ENCODE measurements at places on chromosomes 1 and 21.

DNA sequence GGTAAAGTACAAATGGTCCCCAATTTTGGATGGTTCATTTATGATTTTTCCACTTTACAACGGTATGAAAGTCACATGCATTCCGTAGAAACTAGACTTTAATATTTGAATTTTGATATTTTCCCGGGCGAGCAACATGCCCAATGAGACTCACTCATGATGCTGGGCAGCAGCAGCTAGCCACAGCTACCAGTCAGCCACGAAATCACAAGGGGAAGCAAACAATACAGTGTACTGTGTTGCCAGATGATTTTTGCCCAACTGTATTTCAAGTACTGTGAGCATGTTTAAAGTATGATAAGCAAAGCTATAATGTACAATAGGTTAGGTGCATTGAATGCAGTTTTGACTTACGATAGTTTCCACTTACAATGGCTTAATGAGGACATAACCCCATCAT is 266.8 kb downstream of the VAV3 start:
- DNase-seq, result no peak

DNA sequence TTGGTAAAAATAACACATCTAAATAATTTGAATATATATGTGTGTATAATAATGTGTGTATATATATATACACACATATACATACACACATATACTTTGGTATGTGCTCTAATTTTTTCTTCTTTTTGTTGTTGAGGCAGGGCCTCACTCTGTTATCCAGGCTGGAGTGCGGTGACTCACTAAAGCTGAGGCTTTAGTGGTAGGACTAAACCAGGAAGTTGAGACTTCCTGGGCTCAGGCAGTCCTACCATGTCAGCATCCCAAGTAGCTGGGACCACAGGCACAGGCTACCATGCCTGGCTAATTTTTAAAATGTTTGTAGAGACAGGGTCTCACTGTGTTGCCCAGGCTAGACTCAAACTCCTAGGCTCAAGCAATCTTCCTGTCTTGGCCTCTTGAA is 46.7 kb upstream of the CXADR start:
- no peak for DNase-seq

DNA sequence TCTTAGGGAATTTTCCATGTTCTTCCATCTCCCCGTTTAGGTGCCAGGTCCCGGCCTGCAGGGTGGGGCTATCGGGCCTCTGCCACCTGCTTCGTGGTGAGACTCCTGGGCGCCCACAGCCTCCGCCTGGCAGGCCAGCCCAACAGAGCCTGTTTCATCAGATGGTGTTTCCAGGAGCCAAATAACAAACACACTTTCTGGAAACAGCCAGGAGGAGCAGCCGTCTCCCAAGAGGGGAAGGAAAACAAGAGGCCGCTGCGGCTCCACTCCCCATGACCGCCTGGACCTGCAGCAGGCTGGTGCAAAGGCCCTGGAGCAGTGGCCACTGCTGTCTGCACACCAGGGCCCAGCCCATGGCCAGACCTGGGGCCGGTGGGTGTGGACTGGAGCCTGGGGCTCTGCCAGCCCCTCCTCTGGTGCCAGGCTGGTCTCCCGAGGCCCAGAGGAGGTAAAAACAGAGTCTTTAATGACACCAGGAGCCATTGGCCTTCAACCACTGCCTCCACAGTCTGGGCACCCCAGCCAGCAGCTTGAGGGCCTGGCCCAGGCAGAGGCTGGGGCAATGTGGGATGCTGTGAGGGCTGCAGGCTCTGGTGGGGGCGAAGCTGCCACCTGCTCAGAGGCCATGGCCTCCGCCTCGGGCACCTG is 55.0 kb downstream of the SLX9 start:
- no peak for DNase-seq

GRCh38 chr21:26969971-26970725 is 3.3 kb upstream of the ADAMTS5 start:
- DNase-seq, result no peak

GRCh38 chr1:244450597-244451538 is 841 bp downstream of the ADSS2 start:
- DNase-seq, result peak; percentile 51

DNA sequence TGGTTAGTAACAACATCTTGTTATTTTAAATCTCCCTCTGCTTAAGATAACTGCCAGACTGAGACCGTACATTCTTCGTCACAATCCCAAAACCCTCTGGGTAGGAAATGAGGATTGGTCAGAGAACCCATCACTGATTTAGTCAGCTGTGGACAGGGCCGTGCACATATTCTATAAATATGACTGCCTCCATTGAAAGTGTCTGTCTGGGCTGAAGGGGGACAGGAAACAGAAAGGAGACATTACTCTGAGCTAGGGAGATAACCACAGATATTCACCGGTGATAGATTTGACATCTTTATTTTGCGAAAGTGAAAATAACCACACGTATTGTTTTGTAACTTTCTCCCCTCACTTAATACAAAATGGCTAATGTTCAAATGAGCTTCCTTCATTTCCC is 36.9 kb upstream of the ST6GALNAC5 start:
- no peak for DNase-seq

- DNase-seq, result no peak
Measured at GRCh38 chr1:155681776-155682175, 6.8 kb downstream of the YY1AP1 start.

DNA sequence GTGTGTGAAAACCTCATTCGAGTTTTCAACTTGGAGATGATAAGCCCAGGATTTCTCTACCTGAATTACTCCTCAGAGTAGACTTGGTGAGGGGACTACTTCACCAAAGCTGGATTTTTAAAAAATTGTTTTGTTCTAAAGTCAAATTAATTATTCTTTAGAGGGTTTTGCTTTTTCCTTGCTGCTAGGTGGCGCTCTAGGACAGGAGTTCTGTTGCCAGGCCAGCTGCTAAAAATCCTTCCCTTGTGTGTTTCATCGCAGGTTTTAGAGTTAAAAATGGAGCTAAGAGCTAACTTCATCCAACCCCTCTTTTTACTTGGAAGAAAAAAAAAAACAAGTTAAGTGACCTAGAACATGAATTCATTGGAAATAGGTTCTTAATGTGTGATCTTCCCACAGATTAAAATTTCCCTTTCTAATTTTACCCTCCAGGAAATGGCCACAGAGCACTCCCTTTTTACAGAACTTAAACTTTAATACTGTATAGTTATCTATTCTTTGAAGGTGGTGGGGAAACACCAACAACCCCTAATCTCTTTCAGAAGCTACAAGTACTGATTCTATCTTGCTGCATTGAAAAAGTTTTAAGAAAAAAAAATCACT is 36.7 kb upstream of the FAM163A start:
- DNase-seq, result peak; percentile 23

GRCh38 chr1:219427403-219427802 is 185.5 kb downstream of the ZC3H11B start:
- no peak for DNase-seq

DNA sequence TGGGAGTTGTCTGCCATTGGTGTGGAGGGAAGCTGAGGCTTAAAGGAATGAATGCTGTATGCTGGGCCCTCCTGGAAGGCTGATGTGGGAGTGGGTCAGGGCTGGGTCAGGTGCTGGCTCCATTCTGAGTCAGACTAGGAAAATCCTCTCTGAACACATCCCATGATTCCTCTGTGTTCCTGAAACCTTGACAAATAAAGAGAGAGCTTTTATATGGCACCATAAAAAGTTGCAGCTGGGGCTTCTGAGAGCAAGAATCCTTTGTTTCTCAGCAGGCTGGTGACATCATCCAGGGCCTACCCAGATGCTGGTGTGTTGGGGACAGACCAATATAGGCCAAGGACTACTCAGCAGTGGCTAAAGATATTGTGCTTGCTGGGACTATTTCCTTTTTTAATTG is 27.8 kb upstream of the NFASC start:
- DNase-seq, result no peak

DNA sequence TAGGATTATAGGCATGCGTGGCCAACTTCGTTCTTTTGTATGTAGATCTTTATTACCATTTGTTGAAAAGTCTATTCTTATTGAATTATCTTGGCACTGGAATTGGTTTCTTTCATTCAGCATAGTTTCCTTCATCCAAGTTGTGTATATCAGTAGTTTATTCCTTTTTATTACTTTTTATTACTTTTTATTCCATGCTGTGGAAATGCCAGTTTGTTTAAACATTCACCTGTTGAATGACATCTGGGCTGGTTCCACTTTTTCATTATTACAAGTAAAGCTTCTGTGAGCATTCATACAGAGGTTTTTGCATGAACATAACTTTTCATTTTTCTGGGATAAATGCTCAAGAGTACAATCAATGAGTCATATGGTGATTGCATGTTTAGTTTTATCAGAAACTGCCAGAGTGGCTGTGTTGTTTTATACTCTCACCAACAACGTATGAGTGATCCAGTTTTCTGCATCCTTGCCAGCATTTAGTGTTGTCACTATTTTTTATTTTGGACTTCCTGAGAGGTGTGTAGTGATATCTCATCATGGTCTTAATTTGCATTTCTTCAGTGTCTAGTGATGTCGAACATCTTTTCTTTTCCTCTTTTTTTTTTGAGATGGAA is 28.6 kb downstream of the PTPRU start:
- no peak for DNase-seq

- no peak for DNase-seq
Measured at GRCh38 chr1:77513839-77514763, 168.4 kb downstream of the ZZZ3 start.

DNA sequence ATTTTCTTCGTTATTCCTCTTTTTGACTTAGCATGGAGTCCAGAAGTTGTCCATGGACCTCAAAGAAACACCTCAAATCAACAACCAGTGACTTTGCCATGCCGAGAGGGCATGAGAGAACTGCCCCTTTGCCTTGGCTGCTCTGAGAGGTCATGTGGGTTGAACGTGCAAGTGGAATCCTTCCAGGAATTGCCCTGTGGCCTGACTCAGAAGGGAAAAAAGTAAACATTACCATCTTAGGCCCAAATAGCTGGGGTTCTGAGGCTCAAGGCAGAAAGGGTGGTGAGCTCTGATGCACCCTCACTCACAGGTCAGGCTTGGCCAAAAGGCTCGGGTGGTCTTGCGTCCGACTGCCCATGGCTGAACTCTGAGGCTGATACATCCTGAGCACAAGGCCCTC is 15.1 kb downstream of the STUM start:
- no peak for DNase-seq

DNA sequence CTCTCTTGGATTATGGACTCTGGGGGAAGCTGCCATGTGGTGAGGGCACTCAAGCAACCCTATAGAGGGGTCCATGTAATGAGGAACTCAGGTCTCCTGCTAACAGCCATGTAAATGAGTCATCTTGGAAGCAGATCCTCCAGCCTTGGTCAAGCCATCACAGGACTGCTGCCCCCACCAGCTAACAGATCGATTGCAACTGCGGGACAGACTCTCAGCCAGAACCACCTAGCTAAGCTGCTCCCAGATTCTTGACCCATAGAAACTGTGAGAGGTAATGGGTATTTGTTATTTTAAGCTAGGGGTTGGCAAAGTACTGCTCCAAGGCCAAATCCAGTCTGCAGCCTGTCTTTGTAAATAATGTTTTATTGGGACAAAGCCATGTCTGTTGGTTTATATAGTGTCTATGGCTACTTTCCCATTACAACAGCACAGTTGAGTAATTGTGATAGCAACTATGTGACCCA is 27.6 kb upstream of the MAP3K7CL start:
- DNase-seq, result no peak

GRCh38 chr1:219092206-219092605 is 81.5 kb upstream of the LYPLAL1 start:
- DNase-seq, result no peak

GRCh38 chr1:199590708-199591107 is 436.8 kb upstream of the NR5A2 start:
- no peak for DNase-seq
